ELF-1 (cell line): ENCODE measurements at places on chromosomes 1 and 21.

DNA sequence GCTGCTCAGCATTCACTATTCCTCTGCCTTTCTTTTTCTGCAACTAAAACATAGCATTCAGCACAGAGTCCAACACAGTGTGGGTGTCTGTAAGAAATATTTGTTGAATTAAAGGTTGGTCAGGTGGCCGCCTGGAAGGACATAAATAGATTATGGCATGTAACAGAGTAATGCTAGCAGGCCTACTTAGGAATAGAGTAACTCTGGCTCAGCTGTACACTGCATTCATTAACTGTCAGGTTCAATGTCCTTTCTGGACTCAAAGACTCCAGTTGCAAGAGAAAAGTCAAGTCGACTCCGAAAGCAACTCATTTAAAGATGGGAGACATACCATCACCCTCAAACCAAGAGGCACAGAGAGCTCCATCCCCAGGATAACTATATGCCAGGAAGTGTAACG is 116.0 kb downstream of the LMX1A start:
- no peak for DNase-seq

DNA sequence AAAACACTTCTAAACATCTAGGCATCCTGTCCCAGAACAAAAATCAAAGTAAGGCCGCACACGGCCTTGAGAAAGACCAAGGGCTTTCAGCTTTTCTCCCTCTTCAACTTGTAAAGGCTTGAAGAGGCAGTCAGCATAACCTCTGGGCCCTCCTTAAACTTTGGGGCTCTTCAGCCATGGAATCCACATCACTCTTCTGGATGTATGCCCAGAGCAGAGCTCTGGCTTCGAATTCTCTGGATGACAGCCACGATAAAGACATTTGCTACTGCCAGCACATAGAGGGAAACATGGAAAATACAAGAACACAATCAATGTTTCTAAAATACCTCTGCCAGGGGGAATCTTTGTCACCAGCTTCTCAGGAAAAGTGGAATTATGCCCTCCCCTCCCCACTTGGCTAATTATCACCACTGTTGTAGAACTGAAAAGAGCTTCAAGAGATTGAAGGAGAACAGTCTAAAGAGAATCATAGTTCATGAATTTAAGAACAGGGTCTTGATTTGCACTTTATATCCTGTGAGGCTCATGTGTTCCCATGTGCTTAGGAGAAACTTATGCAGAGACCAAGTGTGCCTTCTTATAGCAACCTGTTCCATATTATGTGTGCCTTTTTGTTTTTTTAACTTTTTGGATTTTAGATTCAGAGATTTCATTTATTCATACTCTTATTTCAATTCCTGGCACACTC is 39.0 kb upstream of the DPT start:
- DNase-seq = no peak

DNA sequence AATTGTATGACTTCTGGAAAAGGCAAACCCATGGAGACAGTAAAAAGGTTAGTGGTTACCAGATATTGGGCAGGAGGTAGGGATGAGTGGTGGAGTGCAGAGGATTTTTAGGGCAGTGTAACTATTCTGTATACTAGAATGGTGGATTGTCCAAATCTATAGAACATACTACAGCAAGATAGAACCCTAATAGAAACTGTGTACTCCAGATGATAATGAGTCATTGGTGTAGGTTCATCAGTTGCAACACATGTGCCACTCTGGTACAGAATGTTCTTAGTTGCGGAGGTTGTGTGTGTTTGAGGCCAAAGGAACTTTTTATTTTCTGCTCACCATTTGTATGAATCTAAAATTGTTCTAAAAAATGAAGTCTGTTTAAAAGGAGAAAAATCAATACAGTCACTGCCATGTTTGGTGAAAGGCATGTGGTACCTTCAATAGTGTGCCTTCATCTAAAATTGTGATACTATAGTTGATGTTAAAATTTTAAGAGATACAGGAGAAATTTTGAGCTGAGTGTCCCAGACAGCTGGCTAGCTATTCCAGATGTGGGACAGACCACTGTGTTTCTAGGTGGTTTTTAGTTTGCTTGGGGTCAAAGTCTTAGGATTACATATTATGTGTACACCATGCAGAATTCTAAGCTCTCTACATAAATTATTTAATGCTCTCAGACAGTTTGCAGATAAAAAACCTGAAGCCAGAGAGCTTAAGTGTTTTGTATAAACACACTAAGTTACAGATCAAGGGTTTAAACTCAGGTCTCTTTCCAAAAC is 150.5 kb downstream of the RPS6KC1 start:
- no peak for DNase-seq

- no peak for DNase-seq
These were observed 7.6 kb downstream of the RNU1-2 start for GRCh38 chr1:16903458-16903796.

DNA sequence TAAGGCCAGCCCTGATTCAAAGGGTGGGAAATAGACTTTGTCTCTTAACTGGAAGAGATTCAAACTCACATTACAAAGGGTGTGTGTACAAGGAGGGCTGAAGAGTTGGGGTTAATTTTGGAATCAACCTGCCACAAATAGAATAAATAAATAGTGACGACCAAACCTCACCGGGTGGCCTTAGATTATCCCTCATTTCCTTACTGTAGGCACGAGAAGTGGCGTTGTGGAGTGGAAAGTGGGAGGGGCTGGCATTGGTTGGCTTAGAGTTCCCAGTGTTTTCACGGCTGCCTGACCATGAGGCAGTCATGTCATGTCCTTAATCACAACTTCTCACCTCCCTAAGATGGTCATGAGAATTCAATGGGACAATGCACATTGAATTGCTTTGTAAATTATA is 21.3 kb upstream of the RUNX1 start:
- no peak for DNase-seq

DNA sequence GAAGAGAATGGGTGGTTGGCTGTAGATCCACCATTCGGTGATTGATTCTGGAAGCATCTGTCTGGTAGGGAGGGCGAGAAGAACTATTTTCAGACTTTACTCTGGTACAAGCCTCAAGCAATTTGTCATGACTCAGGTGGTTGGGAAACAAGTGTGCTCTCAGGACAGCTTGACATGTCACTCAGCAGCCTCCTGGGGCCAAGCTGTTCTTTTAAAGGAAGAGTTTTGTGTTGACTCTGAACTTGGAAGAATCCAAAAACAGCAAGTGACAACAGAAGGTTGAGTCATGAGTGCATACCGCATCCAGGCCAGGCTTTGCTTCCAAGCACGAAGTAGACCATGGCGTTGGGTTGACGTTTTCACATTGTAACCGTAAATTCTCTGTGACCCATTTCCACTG is 65.9 kb downstream of the CLIC6 start:
- no peak for DNase-seq

DNA sequence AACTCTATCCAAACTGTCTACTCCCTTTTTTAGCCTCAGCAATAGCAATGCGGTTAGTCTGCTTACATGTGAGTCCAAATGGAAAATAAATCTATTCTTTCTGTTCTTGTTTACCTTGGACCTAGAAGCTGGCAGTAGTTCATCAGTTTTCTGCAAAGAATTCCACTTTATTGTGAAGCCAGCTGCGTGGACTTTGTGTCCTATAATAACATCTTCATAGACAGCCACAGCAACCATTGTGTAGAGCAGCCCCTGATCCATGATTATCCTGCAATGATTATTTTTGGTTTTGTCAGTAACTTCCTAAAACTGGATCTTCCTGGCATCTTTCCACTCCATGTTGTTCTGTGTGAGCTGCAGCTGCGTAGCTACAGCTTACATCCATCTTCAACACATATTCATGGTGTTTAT is 408.7 kb downstream of the NUF2 start:
- DNase-seq = no peak

- DNase-seq = no peak
These were observed 46.2 kb upstream of the BTG3 start for GRCh38 chr21:17658931-17659330.

DNA sequence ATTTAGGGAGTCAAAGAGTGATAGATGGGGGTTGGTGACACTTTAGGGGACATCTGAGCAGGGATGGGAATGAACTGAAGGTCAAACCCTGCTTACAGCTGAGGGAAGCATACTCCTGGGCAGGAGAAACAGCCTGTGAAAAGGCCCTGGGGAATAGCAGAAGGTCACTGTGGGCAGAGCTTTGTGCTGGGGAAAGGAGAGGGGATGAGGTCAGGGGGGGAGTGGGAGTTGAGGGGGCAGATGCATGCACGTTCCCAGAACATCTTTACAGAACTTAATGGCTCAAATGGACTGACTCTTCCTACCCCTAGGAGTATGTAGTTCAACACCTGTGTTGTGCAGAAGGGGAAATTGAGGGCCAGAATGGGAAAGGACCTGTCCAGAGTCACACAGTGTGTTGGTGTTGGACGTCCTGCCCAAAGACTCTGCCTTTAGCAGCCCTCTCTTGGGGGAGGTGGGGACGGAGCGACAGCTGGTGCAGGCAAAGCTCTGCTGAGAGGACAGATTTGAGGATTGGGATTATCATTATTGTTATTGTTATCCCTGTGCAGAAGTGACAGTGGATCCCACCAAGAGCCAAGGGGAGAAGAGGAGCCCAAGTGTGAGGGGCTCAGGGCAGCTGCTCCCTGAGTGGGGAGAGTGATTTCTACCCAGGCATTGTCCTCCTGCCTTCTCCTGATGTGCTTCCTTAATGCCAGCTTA is 116.5 kb downstream of the PTPRU start:
- DNase-seq = no peak

DNA sequence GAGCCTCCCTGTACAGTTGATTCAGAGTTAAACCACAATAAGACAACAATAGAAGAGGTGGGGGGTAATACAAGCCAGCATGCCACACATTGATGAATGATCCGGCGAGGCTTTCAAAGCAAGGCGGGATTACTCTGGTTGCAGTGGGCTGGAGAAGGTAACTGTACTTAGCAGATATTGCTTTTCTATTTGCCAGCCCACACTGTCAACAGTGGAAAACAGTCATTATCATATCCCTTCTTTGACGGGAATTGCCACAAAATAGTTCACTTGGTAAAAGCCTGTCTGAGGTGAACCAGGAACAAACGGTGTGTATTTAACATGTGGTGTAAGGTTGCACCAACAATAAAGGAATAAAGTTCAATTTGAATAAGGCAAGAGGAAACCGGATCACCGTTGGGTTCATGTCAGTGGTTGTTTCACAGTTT is 5.8 kb upstream of the KCNJ15 start:
- no peak for DNase-seq

- DNase-seq = no peak
These were observed 51.2 kb downstream of the PLXNA2 start for GRCh38 chr1:208192995-208193394.

- DNase-seq = no peak
These were observed 5.9 kb downstream of the CLCA2 start for GRCh38 chr1:86429835-86430234.

DNA sequence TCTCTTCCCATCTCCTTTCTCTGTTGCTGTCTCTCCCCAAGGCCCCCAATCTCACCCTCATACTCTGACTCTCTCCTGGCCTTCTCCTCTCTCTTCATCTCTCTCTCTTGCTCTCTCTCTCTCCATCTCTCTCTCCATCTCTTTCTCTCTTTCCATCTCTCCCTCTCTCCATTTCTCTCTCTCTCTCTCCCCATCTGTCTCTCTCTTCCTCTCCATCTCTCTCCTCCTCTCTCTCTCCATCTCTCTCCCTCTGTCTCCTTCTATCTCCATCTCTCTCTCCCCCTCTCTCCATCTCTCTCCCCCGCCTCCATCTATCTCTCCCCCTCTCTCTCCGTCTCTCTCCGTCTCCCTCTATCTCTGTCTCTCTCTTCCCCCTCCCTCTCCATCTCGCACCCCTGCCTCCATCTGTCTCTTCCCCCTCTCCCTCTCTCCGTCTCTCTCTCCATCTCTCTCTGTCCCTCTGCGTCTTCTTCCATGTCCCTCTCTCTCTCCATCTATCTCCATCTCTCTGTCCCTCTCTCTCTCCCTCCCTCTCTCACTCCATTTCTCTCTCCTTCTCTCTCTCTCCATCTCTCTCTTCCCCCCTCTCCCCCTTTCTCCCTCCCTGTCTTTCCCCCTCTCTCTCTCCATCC is 16.0 kb upstream of the EPHA8 start:
- DNase-seq = no peak

DNA sequence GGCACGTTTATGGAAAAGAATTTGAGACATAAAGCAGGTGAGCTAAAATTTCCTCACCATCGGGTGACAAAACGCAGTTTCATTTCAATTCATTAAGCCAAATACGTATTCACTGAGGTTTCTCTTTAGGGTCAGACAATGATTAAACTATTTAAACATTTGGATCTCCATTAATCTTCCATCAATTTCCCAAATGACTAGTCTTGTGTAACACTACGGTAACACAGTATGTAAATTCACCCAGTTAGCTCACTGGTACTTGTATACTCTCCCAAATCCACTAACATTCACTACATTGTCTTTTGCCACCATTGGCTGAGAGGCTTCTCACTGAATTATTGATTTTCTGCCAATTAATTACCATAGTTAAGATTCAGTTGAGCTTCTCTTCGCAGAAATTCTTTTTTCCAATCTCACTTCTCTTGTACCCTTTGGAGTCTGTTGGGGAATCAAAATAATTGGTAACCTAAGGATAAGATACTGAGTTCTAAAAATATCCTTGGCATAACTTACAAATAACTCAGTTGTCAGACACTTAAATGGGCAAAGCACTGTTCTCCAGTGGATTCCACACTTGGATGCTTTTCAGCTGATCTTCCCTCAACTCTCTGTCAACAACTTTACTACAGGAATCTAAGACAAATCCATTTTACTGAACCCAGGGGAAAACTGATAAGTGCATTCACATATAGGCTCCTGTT is 40.7 kb downstream of the SIPA1L2 start:
- no peak for DNase-seq

- no peak for DNase-seq
These were observed 115.4 kb upstream of the EDN2 start for GRCh38 chr1:41599912-41600311.

DNA sequence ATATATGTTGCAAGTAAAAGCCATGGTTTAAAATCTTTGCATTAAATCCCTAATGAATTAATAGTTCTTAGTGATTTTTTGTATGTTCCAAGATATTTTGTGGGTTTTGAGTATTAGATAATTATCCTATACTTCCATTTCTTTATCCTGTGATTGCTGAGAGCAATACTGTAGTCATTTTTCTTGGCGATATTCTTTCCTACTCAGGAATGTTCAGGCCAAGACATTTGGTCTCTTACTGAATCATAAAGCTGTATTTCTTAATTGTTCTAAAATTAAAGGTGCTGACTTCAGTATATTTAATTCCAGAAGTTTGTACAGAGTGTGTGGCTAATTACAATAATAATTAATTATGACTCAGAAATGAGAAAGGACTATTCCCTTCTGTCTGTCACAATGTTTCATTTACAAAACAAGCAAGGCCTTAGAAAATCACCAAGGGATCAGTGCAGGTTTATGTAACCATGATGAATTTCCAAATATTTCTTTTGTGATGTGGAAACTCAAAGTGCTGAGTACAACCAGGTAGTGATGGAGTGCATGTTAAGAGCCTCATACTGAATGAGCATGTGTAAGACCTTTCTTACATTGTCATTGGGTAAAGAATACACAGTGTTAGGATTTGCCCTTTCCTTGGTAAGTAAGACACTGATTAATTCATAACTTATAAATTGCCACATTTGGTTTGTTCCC is 161.2 kb downstream of the HMCN1 start:
- no peak for DNase-seq

GRCh38 chr1:224047538-224047937 is 66.4 kb upstream of the FBXO28 start:
- DNase-seq = no peak

- no peak for DNase-seq
These were observed 1.2 kb downstream of the ATP2B4 start for GRCh38 chr1:203627851-203628200.

GRCh38 chr1:168291222-168291837 is 10.7 kb downstream of the TBX19 start:
- no peak for DNase-seq

GRCh38 chr1:164777518-164777917 is 218.5 kb downstream of the PBX1 start:
- no peak for DNase-seq
